ENCODE measurements at places on chromosomes 12 and 14. TPM values are rescaled to one million over a fixed set of nuclear protein-coding genes. Genes with fewer than 3 reads are reported as not detected.

GDF3 gene
- total RNA-seq: not detected

SIX6 gene
- not detected for total RNA-seq

HOTAIR gene
- total RNA-seq: 1.4 TPM

DHRS2 gene
- total RNA-seq: not detected

GPR68 gene
- total RNA-seq: not detected
